NCI-H69 (cell line): ENCODE measurements at places on chromosomes 4 and X.

- no peak for DNase-seq
Measured at GRCh38 chr4:67071641-67072040, 473.7 kb downstream of the CENPC start.

GRCh38 chrX:49704691-49705404, 9.1 kb upstream of the PAGE1 start:
- DNase-seq: no peak

GRCh38 chrX:3585719-3586118, 127.7 kb downstream of the PRKX start:
- no peak for DNase-seq

DNA sequence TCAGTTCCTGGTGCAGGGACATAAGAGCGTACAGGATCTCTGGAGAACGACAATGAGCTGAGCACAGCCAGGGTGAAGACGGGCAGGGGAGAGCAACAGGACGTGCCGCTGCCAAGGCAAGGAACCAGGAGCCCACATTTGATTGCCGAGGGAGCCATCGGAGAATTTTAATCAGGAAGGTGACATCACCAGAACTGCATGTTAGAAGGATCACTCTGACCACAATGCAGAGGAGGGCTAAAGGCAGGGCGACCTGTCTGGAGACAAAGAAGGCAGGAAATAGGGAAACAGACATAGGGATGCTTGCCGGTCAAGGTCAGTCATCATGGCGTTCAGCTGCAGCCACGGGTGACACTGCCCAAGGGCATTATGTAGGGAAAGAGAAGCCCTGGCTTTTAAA, 81.4 kb downstream of the RBM47 start:
- DNase-seq: no peak

DNA sequence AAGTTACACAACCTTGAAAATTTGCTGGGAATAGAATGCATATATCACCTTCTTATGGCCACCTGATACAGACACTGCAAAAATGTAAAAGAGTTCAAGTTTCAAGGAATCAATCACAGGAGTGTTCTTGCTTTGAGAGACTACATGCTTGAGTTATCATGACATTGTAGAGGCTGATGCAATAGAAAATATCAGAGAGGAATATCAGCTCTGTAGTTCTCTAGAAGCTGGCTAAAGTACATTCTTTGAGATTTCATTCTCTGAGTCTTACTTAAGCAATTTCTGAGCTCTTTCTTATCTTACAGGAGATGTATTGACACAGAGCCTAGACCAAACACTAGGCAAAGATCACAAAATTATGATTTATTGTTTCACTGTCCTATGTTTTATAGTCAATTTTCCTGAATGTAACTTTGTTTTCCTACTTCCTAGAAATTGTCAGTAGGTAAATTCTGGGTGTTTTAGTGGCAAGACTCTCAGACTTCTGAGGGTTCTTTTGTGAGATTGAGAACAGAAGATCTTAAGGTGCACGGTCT, 152.1 kb upstream of the HPGD start:
- DNase-seq: no peak

DNA sequence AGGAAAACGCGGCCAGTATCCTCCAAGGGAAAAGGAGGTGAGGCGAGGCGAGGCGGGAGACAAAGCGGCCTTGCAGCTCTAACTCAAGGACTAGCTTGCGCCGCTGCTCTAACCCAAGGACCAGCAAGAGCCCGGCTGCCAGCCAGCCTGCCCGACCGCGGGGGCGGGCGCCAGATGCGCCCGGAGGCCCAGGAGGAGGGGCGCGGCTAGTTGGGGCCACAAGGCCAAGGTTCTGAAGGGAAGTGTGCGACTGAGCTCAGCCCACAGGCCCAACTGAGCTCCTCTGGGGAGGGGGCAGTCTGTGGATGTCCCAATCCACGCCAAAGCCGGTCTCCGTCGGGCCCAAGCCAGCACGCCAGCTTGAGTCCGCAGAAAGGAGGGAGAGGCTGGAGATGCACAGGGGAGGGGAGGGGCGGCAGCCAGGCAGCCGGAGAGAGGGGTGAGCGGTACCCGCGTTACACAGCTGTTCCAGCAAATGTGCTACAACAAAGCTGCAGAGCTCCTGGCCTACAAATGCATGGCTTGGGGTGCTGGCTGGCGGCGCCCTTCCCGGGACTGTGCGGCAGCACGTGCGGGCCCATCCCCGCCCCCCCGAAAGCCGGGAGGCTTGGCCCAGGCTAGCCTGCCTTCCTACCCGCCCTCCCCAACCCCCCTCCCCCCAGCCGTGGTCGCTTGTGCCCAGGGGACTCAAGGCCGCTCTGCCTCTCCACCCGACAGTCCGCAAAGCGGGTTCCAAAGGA, 637 bp downstream of the AMER1 start:
- no peak for DNase-seq

DNA sequence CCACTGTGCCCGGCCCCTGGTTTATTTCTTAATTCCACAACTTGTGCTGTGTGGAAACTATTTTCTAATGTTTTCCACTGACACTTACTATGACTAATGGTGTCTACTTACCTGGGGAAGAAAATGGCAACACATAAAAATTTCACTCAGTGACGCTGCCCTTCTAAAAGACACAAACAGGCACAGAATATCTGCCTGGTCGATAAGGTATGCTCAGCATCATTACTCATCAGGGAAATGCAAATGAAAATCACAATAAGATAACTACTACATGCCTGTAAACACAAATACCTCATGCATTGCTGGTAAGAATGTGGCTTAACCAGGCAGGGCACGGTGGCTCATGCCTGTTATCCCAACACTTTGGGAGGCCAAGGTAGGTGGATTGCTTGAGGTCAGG, 61.6 kb downstream of the UBE2K start:
- DNase-seq: no peak

DNA sequence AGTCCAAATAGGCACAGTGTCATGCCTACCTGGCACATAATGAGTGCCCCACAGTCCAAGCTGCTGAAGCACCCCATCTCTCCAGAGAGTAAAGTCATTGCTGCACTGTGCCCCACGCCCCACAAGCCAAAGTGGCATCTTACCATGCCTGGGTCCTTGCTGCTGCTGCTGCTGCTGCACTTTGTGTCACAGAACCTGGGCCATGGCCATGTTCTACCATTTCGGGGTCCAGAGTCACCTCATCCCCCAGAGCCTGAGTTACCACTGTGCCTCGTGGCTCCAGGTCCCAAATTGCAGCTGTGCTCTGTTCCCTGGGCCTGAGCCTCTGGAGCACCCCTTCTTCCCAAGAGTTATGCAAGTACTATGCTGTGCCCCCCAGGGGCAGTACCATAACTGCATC, 40.5 kb downstream of the SLC10A7 start:
- no peak for DNase-seq

- DNase-seq: no peak
Measured at GRCh38 chr4:60223208-60223923, 976.8 kb upstream of the ADGRL3 start.
